ENCODE measurements at places on chromosomes 4 and X.
A peak's percentile ranks its signal among the peaks of the same experiment; 100 is the strongest.

GRCh38 chr4:25113915-25114904, 46.0 kb downstream of the SEPSECS start:
- no peak for DNase-seq

DNA sequence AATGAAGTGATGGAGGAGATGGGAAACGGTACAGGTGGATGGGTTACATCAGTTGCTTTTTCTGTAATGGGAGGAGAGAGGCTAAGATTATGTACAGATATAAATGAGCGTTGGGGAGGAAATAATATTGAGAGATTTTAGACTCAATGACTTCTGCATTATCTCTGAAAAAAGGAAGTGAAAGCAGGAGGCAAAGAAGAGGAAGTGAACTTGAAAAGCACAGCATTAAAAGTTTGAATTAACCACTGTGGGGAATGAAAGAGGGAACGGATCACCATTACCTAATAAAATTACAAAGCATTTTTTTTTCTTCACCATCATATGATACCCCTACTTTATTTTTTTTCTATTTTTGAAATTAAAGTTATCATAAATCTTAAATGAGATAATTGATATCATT, 1025.5 kb downstream of the RPA4 start:
- no peak for DNase-seq

DNA sequence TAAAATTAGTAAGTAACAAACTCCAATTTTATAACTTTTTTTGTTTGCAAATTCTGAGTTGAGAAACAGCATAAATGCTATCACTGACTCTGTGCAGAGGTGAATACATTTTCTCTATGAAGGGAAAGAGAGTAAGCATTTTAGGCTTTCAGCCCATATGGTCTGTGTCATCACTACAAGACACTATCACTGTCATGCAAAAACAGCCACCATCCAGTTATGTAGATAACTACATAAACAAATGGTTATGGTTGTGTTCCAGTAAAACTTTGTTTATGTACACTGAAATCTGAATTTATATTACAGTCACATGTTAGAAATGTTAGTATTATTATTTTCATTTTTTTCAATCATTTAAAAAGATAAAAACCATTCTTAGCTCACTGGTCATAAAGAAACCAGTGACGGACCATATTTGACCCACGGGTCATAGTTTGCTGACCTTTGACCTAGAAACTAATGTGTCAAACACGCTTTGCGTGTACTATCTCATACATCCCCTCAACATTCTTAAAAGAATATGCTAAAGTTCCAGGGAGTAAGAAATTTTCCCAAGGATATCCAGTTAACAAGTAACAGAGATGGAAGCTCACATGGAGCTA, 29.1 kb downstream of the RASGEF1B start:
- DNase-seq = no peak

DNA sequence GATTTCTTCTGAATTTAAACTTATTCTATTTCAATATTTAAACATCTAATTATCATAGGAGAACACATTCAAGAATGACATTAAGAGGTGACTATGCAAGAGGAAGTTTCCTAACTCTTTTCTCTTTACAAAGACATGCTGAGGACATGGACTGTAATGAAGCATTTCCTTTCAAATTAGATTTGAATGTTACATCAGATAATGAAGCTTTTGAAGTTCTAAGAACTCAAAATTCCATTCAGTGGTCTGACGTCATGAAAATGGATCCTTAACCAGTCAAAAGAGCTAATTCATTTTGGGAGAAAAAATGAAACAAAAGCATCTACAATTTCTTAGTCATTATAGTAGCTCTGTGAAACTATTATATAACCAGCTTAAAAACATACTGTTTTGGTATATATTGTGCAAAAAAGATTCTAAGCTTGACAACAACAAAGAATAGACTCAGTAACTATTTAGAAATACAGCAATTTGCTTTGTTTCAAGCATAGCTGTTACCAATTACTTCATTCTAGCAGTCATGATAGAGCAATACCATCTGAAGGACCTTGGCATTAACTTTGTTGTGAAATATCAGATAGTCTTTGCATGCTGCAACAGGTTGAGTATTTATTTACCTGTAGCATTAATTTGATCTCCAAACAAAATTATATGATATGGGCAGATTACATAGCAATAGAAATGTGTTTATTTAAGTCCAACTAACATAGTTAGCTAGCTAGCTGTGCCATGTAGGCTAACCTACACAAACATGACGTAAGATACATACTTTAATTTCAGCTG, 13.7 kb upstream of the DTHD1 start:
- DNase-seq = no peak

GRCh38 chr4:133096972-133097371, 52.1 kb upstream of the PCDH10 start:
- DNase-seq = no peak

DNA sequence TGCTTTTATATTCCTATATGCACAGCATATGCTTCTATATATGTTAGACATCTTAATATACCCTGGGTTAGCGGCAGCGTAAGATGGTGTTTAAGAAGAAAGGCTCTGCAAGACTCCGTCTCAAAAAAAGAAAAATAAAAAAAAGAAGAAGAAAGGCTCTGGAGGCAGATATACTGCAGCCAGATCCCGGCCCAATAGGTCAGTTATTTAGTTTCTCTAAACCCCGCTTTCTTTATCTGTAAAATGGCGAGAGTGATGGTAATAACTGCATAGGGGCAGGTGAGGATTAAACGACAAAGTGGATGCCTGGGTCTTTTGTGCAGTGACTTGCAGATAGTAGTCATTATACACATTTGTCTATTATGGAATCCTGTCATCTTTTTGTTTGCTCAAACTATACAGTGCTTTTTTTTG, 115.2 kb downstream of the NAA11 start:
- no peak for DNase-seq

- no peak for DNase-seq
These were observed 219.4 kb downstream of the SLC4A4 start for GRCh38 chr4:71558248-71558647.

DNA sequence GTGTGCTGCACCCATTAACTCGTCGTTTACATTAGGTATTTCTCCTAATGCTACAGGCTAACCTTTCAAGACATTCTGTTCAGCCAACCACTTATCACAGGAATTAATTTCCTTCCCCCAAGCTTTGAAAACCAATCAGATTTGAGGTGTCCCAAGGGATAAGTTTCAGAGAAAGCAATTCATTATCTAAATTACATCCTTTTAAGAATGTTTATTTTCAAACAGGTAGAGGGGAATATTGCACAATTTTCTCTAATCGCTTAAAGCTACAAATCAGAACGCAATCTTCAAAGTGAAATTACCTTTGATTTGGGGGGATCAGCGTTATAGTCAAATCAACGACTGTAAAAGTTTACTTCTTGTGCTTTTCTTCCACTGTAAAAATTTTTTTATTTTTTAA, 1.6 kb downstream of the CLOCK start:
- DNase-seq = no peak

DNA sequence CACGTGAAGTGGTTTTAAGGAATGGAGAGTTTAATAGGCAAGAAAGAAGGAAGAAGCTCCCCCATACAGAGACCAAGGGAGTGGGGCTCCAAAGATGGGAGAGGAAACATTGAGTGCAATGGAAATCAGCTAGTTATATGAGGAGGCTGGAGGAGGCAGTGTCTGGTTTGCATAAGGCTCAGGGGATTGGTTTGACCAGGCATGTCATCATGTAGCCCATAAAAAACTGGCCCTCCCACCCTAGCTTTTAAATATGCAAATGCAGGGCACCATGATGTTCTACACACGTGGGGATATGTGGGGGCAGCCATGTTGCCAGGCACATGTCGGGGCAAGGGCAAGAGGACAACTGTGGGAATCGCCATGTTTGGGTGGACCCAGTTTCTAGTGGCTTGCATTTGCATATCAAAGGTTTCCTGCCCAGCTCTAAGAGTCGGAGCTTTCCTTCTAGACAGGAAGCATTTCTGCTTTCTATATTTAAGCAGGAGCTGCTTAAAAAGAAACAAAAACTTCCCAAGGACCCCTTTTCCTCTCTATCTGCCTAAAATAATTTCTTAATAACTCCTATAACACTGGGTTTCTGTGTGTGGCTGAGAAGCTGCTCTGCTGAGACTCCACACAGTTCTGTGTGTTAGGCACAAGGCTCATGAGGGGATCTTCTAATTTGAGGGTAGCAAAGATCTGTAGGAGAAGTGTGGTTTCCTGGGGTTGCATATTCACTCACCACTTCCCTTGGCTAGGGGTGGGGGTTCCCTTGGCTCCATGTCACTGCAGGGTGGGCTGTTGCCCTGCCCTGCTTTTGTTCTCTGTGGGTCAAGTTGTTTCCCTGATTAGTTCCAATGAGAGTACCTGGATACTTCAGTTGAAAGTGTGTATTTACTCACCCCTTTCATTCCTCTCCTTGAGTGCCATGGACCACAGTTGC, 113.5 kb downstream of the VSIG4 start:
- DNase-seq = peak; percentile 45

- DNase-seq = no peak
These were observed 406.8 kb downstream of the STIM2 start for GRCh38 chr4:27267339-27267969.

DNA sequence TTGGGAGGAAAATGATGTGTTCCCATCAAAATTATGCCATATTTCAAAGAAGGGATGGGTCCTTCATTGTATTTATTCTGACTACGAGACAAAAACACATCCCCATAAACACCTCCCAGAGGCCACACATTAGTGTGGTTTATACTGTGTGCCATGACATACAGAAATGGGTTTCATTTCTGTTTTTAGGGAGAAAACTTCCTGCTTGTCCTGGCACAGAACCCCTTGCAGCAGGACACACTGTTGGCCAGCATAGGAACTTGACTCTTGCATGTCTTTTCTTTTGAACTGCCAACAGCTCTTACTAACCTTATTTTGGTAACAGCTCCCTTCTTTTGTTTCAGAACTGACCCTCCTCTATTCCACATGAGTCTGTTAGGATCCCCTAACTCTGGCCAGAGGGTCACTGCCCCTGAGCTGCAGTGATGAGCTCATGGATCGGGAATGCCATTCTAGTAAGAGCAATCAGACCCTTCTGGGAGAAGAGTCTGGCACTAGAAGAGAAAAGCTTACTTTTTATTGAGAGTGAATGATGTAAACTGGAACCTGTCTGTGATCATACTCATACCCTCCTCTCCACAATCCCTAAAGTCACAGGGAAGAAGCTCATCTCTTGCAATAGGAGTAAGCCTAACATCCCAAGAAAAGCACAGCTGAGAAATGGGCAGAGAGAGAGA, 86.4 kb downstream of the SMIM20 start:
- no peak for DNase-seq

GRCh38 chrX:52346174-52347165, 22.4 kb upstream of the XAGE2 start:
- no peak for DNase-seq

Data from stimulated activated CD4-positive, alpha-beta T cell treated with anti-CD3 and anti-CD28 coated beads, Interleukin-4, amount 100 ng/mL, for 4 hours (primary cell).